ENCODE measurements at places on chromosomes 1 and 21. TPM values are rescaled to one million over a fixed set of nuclear protein-coding genes. Genes with fewer than 3 reads are reported as not detected.
A peak's percentile ranks its signal among the peaks of the same experiment; 100 is the strongest.

Gene SLC22A15
- total RNA-seq: 1.2 TPM

Gene PLEKHN1
- total RNA-seq: 2.7 TPM

Gene CCDC17
- 1.4 TPM for total RNA-seq

Gene OR10J1
- not detected for total RNA-seq

Gene BCAR3
- 0.77 TPM for total RNA-seq

Gene PSMD4
- total RNA-seq: 250 TPM

Gene CDCA8
- 39.6 TPM for total RNA-seq

Gene OR2T29
- not detected for total RNA-seq

Gene ACTL8
- not detected for total RNA-seq

Gene CLCNKA
- not detected for total RNA-seq

Gene SPTA1
- total RNA-seq: not detected

DNA sequence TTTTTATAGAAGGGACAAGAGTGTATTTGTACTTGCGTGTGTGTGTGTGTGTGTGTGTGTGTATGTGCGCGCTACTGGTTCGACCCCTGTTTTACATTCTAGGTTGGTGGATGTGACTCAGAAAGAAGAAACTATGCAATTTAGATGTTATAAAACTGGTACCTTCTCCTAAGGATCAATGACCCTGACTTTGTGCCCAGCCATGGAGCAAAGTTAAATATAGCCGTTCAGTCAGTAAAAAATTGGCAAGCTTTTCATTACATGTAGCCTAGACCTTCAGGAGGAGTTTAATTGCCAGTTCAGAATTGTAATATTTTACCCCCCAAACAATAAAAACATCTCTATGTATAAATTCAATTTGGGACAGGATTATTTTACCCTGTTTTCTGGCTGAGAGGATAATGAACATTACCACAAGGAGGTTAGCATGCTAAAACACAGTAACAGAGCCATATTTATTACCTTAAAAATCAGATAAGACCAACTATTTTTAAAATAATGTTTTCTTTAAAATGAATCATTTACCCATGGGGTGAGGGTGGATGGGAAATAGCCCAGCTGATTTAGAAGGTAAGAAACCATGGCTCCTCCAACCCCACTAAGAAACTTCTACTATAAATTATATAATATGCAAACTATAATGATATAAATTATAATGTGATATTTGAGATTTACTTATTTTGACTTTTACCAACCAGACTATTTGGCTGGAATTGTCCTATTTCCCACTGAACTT is 33.5 kb upstream of the MTR start:
- no peak for DNase-seq

DNA sequence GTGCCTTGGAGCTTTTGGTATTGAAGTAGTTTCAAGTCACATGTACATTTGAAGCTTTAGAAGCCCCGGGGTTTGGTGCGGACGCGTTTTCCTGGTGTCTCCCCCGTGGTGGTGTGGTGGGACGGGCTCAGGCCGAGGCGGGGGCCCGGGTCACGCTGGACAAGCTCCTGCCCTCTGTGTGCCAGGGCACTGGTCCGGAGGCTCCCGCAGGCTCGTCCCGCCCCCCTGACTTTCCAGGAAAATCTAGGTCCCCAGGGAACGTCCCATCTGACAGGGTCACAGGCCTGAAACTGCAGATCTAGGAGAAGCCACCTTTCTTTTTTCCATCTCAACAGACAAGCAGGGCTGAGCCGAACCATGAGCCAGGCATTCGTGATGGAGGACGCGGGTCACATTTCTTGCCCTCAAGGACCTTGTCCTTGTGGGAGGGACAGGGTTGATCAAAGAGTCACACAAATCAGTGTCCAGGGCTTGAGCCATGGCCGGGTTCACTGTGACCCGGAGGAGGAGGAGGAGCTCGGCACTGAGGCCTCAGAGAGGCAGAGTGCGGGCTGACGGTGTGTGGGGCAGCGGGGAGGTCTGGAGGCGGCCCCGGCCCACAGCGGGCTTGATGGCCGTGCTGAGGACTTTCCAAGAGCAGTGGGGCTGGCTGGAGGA is 1.6 kb downstream of the DMRTB1 start:
- no peak for DNase-seq

DNA sequence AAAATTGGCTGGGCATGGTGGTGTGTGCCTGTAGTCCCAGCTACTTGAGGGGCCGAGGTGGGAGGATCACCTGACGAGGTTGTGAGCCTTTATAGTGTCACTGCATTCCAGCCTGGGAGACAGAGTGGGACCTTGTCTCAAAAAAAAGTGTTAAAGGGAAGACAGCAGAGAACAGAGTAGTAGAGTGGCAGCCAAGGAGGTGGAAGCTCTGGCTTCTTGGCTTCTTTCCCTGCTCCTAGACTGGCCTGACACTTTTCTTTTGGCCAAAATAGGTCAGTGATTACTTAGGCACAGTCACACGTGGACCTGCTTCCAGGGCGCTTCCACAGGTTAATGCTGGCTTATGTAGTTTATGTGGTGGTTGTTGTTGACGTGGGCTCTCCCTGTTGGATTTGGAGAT is 3.2 kb downstream of the DIP2A start:
- no peak for DNase-seq

DNA sequence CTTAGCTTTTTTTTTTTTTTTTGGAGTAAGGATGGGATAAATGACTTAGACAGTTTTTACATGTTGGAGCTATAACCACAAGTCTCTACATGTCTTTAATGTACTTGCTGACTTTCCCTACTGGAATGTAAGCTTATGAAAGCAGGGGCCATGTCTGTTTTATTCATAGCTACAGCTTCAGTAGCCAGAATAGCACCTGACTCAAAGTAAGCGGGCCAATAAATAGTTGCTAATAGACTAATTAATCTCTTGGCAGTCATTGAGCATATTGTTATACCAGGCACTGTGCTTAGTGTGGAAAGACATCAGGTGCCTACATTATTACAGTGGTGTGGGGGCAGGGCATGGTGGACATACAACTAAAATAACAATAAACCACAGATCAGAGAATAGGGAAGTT is 84.4 kb upstream of the HOOK1 start:
- no peak for DNase-seq

DNA sequence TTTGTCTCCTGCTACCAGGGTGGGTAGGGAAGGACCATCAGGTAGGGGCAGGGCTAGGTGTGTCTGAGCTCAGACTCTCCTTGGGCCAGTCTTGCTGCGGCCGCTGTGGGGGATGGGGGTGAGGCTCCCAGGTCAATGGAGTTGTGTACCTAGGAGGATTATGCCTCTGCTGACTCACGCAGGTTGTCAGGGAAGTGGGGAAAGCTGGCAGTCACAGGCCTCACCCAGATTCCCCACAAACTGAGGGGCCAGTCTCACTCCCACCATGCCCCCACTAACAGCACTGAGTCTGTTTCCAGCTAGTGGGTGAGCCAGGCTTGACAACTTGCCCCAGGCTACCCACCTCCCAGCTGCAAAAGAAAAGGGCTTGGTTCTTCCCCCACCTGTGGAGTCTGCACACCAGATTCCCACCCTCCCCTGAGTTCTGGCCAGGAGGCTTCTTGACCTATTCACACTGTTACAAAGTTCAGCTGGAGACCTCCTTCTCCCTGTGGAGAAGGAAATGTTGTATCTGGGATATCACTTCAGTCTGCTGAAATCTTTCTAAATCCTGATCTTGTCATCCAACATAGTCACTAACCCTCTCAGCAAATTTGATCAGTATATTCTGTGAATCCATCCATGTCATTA is 69.2 kb upstream of the GJA8 start:
- no peak for DNase-seq

- DNase-seq: no peak
Measured at GRCh38 chr1:155899683-155900082, 11.5 kb downstream of the RIT1 start.

DNA sequence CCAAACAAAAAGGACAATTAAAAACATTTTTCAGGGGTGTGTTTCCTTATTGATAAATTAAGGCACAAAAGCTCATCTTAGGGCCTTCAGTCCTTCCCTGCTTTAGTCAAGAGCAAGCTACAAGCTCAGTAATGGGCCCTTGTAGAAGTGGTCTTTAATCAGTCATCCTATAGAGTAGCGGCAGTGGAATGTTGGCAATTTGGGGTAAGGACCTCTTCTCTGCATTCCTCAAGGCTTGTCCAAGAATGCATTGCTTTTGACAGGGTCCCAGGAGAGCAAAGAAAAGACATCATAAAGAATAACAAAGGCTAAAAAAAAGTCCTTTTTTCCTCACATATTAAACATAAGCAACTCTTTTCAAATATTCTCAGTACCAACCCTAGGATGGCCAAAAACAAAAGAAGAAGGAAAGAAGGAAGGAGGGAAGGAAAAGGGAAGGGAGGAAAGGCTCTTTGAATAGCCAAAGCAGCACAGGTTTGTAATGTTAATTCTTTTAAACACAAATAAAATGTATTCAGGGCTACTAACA is 27.3 kb upstream of the CAMK1G start:
- no peak for DNase-seq

- no peak for DNase-seq
Measured at GRCh38 chr1:247077876-247078257, 744 bp downstream of the ZNF670 start.

DNA sequence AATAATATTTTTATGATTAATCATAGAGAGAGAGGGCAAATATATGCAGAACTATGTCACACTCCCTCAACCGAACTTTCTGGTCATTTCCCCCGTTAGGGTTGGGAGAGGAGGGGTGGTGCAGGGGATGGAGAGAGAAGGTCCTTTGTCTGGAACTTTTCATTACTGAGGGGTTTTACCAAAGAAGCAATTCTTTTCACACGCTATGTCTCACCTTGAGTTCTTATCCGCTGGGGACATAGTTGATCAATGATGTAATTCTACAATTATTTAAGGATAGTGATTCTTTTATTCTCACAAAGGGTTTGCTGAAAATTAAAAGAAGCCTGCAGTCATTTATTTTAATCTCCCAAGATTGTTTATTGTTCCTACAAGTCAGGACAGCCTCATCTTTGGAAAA is 98.3 kb upstream of the RUNX1 start:
- no peak for DNase-seq

DNA sequence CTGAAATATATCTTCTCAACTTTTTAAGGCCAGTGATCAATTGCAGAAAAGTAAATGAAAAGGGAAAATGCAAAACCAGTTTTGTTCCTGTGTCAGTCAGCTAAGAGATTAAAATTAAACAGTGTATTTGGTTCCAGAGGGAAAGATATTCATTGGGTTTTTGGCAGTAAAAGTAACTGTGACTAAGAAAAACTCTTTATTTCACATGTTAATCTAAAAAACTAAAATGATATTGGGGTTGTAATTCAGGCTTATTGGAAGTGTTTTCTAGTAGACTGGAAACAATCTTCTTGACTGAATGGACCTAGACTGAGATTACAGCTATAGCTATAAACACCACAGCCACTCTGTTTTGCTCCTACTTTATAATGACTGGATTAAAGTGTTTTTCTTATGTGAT is 413.9 kb downstream of the ADGRL2 start:
- no peak for DNase-seq

- DNase-seq: no peak
Measured at GRCh38 chr1:223105568-223105967, 37.5 kb downstream of the TLR5 start.

- DNase-seq: no peak
Measured at GRCh38 chr1:63592536-63593302, 492 bp upstream of the PGM1 start.

DNA sequence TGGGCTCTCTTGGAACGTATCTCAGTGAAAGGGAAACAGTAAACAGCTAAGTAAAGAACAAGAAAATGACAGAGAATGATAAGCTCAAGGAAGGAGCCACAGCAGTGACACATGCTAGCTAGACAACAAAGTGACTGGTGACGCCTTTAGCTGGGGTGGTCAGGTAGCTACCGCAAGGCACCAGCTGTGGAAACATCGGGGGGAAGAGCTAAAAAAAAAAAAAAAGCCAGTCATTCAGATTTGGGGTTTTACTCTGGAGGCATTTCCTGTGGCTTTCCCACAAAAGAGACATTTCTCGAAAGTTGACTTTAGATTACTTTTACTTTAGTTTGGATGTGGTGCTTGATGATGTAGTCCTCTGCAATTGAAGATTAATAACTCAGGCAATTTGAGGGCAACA is 2.1 kb downstream of the FHAD1 start:
- peak; percentile 72 for DNase-seq

DNA sequence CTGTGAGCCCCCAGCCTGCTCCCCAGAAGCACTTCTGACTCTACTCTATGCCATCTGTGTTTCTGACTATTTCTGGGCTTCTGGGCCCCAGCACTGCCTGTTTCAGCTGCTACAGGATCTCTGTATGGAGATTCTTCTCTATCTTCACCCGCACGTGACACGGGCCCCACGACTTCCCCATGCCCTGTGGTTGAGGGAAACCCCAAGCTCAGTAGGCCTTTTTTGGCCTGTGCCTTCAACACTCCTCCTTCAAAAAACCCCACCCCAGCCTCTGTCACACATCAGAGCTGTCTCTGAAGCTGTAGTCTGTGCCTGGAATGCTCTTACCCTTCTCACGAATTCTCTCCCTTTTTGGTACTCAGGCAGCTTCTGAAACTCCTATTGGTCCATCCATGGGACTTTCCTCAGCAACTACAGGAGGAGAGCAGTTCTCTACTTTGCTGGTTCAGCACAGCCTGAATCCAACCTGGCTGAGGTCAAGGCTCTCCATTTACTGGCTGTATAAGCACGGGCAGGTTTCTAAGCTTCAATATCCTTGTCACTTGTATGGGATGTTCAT is 2.0 kb upstream of the NID1 start:
- peak; percentile 38 for DNase-seq

GRCh38 chr1:17507915-17508314 is 31.6 kb upstream of the ARHGEF10L start:
- DNase-seq: no peak

DNA sequence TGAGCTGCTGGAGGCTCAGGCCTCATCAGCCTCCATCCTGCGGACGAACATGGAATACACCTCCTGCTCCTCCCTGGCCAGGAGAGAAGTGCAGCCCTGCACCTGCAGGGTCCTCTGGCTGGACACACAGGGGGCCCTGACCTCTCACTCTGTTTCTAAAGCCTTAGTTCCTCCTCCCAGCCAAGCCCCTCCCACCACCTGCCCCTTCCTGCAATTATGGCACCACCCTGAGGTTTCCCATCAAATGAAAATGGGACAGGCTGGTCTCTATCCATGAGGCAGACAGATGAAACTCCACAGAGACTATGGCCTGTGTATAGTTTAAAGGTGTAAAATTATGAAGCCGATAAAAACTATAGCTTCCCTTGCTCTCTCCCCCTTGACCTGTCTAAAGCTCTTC is 42.6 kb downstream of the CACNA1S start:
- DNase-seq: no peak

DNA sequence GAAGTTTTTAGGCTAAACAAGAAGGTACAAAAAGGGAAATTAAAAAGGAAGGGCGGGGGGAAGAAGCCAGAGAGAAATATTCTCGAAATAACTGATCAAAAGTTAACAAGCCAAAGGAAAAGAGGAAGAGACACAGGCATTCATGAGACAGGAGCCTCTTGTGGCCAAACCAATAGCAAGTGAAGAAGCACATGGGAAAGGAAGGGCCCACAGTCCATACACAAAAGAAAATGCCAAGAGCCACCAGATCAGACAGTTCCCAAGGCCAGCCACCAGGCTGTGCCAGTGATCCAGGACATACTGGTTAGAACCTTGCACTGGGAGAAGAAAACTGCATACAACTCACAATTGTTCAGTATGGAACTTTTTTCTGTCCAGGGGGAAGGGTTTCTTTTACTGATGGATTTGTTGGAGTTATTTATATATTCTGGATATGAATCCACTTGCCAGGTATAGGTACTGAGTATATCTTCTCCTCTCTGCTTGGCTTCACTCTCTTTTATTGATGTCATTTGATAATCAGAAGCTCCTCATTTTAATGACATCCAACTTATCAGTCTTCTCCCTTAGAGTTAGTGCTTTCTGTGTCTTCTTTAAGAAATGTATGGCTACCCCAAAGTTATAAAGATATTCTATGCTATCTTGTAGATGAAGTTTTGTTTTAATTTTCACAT is 76.8 kb downstream of the CD46 start:
- peak; percentile 47 for DNase-seq

GRCh38 chr21:40847951-40848350 is 993 bp upstream of the DSCAM start:
- DNase-seq: no peak

Data from CD8-positive, alpha-beta memory T cell (primary cell).